Omental fat pad (tissue), 4 donors: ENCODE measurements at places on chromosomes 3 and 15.

DNA sequence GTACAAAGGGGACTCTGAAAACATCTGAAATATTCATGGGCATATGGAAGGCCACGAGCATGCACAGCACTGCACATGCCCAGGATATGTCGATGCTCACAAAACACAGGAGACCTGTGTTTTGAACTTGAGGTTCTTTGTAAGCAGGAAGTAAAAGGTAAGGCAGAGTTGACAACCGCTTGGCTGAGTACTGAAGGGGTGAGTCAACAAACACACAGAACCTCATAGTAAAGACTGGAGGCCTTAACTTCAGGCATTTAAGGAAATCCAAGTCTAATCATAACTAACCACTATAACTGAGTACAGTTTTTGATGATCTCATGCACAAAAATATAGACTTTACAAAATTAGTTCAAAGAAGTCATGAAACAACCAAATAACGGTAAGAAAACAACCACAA is 80.6 kb downstream of the MYO9A start:
- DNase-seq, result no peak

GRCh38 chr3:53694046-53694445 is 152.2 kb downstream of the CHDH start:
- DNase-seq, result no peak

GRCh38 chr3:98561727-98562521 is 30.1 kb downstream of the GPR15 start:
- no peak for DNase-seq

- DNase-seq, result no peak
These were observed 57.5 kb downstream of the RFTN1 start for GRCh38 chr3:16455966-16456365.

DNA sequence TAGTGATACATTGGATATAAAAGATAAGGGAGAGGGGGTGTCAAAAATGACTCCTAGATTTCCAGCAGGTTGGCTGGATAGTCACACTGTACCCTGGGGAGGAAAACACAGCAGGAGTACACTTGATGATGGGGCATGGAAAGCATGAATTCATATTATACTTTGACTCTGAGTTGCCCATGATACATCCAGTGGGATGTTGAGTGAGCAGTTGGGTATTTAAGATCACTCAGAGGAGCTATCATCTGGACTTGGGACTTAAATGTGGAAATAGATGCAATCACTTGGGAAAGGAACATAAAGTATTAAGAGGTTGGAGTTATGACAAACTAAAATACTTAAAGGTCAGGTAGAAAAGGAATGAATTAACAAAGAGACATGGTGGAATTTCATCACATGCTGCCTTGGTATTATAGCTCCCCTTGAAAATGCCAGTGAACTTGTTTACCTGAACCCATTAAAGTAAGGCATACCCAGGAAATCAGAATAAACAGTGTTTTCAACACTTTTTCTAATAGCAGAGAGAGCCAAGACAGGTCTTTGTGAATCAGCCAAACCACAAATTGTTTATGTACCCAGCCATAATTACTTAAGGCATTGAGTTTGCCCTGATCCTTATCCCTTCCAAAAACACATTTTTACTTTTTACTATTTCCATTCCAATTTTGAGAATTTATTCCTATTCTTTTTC is 49.9 kb upstream of the ABI3BP start:
- no peak for DNase-seq

- no peak for DNase-seq
These were observed 132.5 kb downstream of the RBPMS2 start for GRCh38 chr15:64642875-64643274.

GRCh38 chr15:31269816-31270575 is 56.6 kb upstream of the KLF13 start:
- DNase-seq, result peak; percentile 15

DNA sequence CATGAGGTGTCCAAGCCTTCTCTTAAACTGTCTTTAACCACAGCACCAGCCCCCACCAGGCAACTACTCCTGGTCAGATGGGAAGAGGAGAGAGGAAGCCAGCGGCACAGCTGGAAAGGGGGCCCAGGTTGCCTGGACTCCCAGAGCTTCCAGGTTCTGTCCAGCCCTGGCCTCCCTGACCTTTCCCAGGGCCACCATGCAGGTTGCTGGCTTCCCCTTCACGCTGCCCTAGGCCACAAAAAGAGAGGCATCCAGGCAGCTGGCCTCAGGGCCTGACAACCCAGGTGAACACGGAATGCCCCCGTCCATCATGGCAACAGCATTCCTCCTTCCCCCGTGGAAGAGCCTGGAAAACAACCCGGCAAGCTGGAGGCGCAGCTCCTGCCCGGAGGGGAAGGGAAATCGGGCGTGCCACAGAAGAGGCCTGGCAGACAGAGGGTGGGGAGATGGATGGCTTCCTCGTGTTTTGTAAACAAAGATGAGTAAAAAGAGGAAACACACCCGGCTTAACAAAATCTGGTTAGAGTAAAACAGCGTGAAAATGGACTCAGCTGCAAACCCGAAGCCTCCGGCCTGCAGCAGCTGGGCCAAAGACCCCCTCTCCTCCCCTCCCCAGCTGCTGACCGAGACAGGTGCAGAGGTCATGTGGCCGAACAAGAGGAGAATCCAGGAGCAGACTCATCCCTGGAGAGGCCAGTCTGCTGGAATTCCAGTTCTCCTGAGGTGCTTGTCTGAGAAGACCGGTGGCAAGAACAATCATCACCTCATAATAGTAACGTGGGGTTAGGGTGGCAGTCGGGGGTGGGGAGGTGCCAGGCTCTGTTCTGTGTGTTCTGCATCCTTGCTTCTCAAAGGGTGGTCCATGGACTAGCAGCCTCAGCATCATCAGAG is 15.5 kb downstream of the BMF start:
- DNase-seq, result no peak

DNA sequence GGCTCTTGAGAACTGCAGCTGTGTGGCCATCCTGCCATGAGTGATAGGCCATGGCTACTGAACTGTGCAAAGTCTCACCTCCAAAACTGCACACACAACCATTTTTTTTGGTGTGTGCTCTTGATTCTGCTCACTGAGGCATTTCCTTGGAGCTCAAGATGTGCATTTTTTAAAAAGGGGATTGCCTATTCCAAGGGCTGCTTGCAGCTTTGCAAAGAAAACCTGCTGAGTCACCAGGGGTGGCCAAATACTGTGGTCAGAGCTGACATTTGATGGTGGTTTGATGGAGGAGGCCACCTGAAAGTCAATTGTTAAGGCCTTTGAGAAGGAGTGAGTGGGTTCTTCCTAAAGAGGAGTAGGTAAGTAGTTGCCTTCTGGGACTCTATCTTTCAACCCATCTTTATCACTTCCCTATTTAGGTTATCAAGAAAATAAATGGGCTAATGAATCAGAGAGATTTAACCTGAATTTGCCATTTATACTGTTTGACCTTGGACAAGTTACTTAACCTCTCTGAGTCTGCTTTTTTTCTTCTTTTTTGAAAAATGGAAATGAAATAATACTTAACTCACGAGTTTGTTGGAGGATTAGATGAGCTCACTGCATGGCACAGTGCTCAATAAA is 87.9 kb downstream of the CHST2 start:
- DNase-seq, result no peak

DNA sequence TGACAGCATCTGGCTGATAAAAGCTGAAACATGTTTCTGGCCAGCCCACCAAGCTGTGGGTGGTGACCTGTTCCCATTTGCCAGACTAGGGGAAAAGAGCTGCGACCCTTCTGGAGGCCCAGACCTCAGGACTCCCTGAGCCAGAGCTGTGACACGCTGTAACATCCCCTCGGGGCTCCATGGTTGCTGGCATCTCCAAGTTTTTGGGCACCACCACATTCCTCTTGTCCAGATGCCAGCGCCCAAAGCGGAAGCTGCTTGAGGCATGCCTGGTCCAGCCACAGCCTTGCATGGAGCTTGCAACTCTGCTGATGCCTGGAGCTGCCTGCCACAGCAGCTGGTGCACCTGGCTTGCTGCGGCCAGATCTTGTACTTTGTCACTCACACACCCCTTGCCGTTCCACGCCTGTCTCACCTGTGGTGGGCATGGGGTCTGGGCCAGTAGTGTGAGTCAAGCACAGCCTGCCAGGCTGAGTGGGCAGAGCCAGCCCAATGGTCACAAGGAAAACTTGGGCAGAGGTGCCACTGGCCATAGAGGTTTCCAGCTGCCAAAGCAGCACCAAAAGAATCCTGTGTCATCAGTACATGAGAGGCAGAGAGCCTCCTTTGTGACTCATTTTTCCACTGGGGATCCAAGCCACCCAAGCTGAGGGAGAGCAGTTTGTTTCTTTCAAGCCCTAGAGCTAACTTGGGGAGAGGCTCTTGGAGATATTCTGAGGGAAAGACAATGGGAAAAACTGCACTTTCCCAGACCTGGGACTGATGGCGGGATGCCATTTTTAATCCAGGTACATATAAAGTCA is 45.7 kb upstream of the PTX3 start:
- no peak for DNase-seq

- no peak for DNase-seq
These were observed 50.4 kb downstream of the PDE8A start for GRCh38 chr15:85031944-85032558.

DNA sequence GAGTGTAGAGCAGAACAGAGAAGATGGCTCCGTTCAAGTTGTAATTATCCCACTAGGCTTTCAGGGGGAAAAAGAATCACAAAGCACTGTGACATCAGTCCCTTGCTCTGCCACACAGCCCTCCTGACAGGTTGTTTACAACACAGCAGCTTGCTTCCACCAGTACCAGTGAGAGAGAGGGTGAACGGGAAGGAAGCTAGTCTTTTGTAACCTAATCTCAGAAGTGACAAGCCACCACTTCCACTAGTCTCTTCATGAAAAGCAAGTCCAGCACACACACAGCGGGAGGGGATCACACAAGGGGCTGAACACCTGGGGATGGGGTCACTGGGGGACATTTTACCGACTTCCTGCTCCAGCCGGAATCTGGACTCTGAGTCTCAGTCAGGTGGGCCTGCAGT is 86.3 kb downstream of the FAM81A start:
- DNase-seq, result no peak

- no peak for DNase-seq
These were observed 16.2 kb downstream of the DHFR2 start for GRCh38 chr3:94046533-94046932.

DNA sequence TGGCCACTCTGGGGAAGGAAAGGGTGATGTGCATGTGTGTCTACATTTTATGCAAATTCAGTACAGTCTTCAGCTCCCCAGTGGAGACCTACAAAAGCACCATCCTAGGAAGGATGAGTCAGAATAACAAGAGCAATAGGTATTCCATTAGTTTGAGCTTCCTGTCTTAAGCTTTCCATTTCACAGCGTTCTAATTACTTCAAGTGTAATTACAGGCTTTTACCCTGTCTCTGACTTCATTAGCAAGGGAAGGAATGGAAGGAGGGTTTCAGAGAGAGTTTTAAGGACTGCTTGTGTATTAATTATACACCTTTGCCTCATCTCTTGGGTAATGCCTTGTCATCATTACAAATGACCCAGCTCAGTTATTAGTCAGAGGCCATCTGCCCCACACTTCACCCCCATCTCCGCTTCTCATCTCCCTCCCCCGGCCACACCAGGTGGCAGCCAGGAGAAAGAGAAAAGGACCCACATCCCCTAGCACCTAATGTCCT is 202.8 kb upstream of the MRPL3 start:
- DNase-seq, result no peak

- peak; percentile 64 for DNase-seq
These were observed at the start of gene ZNF502 for GRCh38 chr3:44712455-44713075. Gene ZNF502 (plus strand): TSS chr3:44712660. CDS start chr3:44720262, 7,602 bp downstream.

- DNase-seq, result no peak
These were observed 42.5 kb downstream of the RUBCN start for GRCh38 chr3:197694251-197694650.

DNA sequence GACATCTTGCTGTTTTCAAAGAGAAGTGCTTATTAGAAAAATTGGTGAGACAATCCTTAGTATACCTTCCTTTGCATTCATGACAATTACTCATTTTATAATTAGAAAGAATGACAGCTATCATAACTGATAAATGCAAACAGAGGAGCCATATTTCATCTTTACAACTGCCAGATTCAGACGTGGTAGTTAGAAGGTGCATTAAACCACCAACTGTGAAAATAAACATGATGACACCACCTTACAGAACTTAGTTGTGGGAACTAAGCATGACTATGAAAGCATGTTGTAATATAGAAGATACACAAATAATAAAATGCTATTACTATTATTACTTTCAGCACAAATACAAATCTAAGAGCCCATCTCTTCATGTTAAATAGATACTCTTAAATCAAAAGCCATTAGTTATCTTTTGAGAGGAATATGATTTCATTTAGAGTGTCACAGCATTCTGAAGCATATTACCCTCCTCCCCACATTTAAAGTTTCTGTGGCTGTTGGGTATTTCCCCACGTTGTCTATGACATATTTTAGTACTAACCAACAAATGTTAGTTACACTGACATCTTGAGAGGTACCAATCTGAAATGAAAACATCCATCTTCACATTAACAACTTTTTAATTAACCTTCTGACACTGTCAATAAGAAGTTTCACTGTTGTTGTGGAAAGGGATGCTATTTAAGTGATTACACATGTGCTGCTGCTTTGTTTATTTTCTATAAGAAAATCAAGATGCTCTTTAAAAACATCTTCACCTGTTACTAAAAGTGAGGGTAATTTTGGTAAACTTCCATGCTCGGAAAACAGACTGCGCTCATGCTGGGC is 163.8 kb downstream of the LSAMP start:
- no peak for DNase-seq

- DNase-seq, result no peak
These were observed 44.7 kb upstream of the PLCL2 start for GRCh38 chr3:16840101-16840424.

DNA sequence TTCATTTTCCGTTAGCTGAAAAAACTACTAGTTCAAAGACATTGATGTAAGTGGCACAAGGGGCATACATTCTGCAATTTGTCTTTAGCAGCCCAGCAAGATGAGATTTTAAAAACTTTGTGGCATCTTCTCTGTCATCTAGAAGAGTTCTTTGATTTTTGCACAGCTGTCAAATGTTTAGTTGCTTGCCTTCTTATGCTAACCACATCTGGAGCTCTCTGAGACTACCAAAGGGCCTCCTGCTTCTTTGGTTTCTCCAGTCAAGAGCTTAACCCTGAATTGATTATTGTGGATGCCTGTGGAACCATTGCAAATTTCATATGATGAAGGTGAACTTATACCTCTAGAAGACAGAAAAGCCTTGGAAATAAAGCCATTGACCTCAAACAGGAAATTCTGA is 468.7 kb upstream of the RGMA start:
- DNase-seq, result no peak

DNA sequence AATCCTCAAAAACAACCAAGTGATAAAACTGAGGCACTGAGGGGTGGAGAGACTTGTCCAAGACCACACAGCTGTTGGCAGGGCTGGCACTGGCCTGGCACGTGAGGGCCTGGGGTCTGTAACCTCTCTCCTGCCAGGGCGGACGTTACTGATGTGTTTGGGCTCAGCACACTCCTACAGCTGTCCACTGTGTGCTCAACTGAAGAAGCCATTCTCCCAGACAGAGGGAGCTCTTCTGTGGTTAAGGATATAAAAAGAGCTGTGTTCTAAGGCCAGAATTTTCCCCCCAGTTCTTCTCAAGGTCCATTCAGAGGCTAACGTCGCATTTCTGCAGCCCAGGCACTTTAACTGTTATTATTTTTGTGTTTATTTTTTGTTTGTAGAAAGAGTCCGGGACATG is 429.0 kb upstream of the ATP11B start:
- no peak for DNase-seq

GRCh38 chr15:60525341-60526039 is 46.5 kb upstream of the ICE2 start:
- DNase-seq, result no peak
